ENCODE measurements at places on chromosomes 4 and X.

DNA sequence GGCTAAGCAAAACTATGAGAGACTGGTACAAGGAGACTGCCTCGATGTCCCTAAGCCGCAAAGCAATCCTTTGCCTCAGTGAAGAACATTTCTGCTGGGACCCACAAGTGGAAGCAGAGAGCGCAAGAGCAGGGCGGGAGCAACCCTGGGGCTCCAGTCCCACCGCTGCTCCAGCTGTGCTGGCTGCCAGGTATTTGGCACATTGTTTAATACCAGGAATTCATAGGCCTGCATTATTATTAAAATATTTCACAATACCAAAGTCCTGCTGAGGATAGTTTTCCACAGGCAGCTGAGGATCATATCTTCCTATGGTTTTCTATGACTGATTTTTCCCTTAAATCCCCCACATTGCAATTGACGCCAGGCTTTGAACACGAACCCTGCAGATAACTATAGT, 163.5 kb upstream of the TLL1 start:
- no peak for DNase-seq

DNA sequence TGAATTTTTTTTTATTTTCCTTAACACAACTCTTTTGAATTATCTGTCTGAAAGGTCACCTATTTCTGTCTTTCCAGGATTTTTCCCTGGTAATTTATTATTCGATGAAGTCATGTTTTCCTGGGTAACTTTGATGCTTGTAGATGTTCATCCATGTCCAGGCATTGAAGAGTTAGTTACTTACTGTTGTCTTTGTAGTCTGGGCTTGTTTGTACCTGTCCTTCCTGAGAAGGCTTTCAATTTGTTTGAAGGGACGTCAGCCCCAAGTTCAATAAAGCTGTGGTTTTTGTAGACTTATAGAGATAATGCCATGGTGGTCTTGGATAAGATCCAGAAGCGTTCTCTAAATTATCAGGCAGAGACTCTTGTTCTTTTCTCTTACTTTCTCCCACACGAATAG, 252.4 kb upstream of the ARHGAP24 start:
- DNase-seq = no peak

DNA sequence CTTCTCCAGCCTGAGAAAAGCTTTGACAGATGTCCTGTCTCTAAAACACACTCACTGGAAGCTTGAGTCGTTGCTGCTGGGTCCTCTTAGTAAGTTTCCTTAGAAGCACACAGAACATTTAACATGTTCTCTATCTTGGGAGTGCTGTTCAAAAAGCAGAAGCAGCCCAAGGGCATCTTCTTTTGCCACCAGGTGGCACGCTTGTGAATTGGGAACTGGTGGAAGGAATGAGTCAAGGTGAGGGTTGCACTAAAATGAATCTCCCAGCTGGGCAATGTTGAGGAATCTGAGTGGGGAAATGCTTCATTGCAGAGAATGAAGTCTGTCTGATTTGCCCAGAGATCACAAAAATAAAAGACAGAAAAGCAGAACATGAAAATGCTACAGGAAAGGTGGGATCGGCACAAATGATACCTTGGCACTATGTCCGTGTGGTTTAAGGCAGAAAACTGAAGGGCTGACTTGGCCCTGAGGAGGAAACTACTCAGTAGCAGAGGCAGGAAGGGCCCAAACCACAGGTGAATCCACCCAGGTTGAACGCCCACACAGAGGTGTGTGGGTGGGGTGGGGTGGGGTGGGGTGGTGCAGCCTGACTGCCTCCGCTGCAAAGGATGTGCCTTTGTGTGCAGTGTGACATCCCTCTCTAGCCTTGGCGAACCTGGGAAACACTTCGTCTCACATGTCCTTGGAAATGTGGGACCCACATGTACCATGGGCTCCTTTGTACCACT, 26.0 kb downstream of the KIT start:
- DNase-seq = peak; percentile 28

- DNase-seq = no peak
Observed at GRCh38 chr4:70680934-70681333, 7.4 kb upstream of the UTP3 start.

DNA sequence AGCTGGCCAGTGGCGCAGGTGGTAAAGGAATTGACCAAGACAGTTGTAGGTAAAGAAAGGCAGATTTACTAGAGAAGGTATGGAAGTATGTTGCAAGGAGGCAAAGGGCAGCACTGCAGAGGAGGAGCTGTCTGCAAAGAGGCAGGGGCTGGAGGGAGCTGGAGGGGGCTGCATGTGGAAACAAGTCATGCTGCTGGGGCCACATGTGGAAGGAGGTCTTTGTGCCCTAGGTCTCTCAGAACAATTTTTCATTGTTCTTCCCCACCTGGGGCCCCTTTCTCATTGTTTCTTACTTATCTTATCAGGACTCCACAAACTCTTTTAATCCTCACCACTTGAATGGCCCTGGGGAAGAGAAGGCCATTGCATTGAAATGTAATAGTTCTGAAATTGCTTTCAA, 144.8 kb upstream of the PLAC1 start:
- no peak for DNase-seq

DNA sequence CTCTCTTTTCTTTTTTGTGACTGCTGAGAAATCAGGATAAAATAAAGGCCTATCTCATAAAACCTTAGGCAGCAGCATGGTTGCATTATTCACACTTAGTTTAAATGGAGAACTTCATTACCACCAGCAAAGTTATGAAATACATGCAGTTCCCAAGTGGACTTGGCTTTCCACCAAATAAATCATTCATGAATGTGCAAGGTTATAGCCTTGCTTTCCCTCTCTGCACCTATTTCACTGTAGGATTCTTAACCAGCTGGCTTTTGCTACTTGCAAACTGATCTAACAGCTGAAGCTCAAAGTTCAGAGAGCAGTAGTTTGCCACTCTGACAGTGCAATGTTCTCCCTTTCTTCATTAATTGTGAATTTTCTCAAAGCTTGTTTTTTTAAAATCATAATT, 140.1 kb upstream of the SMIM31 start:
- DNase-seq = no peak
